ENCODE measurements at places on chromosomes 2 and 18.

GRCh38 chr18:53380063-53380639 lies 844.3 kb downstream of the MBD2 start:
- DNase-seq: peak; percentile 66

DNA sequence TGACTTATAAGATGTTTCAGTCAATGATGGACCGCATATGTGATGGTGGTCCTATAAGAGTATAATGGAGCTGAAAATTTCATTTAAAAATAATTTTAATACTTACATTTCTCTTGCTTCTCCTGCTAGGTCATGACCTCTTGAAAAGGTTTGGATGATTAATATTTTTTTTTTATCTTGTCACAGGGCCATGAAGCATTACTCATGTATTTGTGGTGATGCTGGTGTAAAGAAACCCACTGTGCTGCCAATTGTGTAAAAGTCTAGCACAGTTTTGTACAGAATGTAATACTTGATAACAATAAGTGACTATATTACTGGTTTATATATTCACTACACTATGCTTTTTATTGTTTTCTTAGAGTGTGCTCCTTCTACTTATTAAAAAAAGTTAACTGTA lies 124.2 kb upstream of the CELF4 start:
- no peak for DNase-seq

- no peak for DNase-seq
Observed at GRCh38 chr2:23522726-23523372, 137.9 kb downstream of the KLHL29 start.

GRCh38 chr2:54601339-54601738 lies 122.1 kb upstream of the EML6 start:
- DNase-seq: no peak

DNA sequence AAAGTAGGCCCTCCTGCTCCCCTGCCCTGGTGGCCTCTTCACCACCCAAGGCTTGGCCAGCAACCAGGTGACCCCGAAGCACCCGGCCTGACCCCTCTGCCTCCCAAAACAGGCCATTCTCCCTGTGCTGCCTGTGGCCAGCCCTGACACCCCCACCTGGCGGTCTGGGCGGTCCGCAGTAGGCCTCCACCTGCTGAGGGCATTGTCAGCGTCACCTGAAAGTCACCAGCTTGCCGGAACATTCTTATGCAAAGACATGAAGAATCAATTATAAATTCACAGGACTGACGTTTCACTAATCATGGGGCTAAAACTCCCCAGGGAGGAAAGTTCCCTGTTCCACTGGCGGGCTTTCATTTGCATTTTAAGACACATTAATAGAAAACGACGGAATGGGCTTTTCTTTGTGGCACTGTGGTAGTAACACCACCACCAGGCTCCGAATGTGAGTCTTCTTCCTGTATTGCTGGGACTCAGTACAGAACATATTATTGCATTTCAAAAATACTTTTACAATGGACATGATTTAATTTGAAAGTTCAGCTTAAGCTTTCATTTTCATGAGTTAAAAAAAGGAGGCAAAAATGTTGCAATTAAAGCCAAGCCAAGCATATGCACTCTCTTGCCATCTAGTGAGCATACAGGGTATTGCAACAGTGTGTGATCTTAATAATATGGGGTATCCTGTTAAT lies 57.4 kb downstream of the ADI1 start:
- peak; percentile 82 for DNase-seq

- no peak for DNase-seq
Observed at GRCh38 chr2:220701115-220701514, 871.0 kb downstream of the EPHA4 start.

DNA sequence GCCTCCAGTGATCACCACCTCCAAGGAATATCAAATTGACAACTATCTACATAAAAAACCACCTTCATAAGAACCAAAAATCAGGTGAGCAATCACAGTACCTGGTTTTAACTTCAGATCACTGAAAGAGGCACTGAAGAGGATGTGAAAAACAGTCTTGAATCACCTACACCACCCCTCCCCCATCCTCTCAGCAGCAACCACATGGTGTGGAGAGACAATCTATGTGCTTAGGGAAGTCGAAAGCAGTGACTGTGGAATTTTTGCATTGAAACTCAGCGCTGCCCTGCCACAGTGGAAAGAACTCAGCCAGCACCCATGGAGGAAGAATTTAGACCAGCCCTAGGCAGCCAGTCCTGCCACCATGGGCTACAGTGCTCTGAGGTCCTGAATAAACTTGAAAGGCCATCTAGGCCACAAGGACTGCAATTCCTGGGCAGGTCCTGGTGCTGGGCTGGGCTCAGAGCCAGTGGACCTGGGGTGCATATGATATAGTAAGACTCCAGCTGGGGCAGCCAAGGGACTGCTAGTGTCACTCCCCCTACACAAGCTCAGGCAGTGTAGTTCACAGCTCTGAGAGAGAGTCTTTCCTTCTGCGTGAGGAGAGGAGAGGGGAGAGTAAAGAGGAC lies 75.6 kb downstream of the ATL2 start:
- DNase-seq: peak; percentile 17

- no peak for DNase-seq
Observed at GRCh38 chr2:233503947-233504637, 62.5 kb downstream of the USP40 start.

DNA sequence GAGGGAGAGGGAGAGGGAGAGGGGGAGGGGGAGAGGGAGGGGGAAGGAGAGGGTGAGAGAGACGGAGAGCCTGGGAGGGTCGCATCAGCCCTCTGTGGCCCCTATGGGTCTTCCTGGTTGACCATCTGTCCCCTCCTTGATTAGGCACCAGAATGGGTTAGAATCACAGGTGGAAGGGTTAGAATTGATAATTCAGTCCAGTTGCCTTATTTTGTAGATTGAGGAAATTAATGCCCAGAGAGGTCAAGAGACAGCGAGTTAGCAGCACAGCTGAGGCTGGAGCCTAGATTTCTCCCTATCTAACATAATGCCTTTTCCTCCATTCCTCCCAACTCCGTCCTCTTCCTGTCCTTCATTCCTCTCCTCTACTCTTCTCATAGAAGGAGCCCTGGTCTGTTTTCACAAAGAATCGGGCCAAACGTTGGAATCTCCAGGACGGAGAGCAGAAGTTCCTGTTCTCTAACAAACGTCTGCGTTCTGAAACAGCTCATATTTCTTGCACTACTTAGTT lies 338 bp upstream of the THUMPD2 start:
- DNase-seq: peak; percentile 10

- DNase-seq: no peak
Observed at GRCh38 chr2:6933911-6934310, 16.7 kb downstream of the RNF144A start.

- DNase-seq: no peak
Observed at GRCh38 chr2:54834721-54835120, 111.3 kb downstream of the EML6 start.

GRCh38 chr18:23504720-23505119 lies 1.4 kb downstream of the RMC1 start:
- DNase-seq: no peak

DNA sequence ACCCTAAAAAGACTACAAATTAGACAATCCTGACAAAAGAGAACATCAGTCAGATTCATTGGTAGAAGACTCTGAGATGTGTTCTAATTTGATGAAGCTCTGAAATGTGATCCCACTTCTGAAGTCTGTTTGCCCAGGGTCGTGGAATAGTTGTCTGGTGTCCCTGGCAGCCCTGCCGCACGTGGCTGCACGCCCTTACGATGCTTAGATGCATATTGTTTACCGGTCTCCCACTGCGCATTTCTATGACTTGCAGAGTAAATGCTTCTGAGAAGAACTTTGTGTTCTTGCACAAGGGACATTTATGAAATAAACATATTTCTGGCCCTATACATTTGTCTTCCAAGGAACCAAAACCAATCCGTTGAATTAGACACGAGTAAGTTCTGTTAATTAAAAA lies 243.2 kb downstream of the BABAM2 start:
- DNase-seq: no peak

DNA sequence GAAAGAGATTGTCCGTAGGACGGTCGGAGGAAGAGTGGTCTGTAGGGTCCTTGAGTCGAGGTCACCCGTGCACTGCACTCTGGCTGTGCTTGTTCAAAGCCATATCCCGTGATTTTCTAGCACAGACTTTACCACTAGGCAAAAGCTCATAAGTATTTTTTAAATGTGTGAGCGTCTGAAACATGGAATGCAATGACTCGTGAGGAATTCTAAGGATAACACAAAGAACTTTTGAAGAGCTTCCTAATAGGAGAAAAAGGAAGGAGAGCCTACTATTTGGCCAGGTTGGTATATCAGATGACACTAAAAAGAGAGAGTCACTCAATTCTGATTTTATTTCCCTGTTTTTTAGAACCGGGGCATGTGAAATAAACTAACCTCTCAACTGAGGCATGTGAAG lies 68.3 kb downstream of the CD28 start:
- no peak for DNase-seq

GRCh38 chr18:32763293-32763692 lies 9.5 kb downstream of the KLHL14 start:
- no peak for DNase-seq

DNA sequence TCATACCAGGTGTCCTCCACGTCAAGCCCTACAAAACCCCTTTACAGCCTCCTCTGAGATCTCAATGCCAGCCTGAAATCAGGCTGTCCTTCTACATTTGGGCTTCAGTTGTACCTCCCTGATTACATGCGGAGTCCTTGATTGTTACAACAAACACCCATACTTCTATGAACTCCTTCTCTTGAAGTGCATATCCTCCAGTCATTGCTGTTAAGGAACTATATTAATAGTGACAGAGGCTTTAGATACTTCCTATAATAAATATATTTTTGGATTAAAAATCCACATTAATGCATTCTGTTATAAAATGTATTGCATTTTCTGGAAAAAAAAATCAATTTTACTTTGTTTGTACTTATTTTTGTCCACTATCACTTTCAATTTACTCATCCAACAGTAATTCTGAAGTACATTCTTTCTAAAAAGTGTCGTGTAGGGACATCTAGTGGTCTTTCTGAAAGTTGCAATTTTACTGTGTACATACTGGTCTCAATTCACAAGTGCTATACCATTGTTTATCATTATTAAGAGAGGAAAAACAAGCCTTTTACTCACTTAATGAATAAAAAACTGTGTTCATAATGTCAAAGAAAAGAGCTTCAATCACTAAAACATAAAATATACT lies 316.4 kb downstream of the DSEL start:
- peak; percentile 86 for DNase-seq

DNA sequence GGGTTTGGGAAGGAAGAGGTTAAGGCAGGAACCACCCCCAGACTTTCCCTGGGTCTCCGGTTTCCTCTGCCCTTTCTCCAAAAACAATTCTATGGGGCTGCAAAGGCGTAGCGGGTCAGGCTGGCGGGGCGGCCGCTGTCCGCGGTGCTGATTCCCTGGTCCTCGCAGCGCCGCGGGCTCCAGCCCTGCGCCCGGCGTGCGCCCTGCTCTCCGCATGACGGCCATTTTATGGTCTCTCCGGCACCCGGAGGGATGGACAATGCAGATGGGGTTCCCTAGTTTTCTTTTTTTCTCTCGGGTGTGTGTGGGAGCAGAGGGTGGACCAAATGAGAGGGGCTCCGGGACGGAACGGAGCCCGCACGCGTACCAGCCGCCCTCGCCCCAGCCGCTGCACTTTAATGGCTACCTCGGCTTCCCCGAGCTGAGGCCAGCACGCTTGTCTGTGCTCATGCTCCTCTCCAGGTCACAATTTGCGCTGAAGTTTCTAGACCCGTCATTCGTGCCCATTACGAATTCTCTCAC lies 1.6 kb downstream of the ST8SIA3 start:
- peak; percentile 41 for DNase-seq

- peak; percentile 94 for DNase-seq
Observed at GRCh38 chr2:226660526-226660925, 139.1 kb downstream of the IRS1 start.

GRCh38 chr18:21599585-21600525 lies 649 bp downstream of the ESCO1 start:
- peak; percentile 12 for DNase-seq

DNA sequence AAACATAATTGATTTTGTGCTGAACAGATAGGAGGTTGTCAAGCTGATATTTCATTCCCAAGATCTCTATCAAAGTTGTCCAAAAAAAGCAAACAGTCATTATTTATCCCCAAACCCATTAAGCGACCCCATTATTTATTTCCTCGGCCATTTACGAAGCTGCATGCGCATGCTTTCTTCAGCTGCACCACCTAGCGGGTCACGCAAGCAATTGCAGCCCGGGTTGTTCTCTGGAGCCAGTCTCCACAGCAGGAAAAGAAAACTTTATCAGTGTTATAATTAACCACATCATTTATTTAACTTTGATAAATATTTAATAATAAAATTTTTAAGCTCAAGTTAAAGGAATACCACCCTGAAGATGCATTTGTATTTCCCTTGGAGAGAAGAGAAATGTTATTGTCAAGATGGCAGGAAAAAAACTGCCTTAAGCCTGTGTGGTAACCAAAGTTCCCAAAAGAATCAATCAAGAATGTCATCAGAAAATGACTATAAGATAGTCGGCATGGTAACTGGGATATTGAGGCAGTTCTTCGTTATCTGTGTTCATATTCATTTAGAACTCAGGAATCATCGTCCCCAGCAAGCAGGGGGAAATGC lies 304.7 kb downstream of the FBXO15 start:
- peak; percentile 74 for DNase-seq

DNA sequence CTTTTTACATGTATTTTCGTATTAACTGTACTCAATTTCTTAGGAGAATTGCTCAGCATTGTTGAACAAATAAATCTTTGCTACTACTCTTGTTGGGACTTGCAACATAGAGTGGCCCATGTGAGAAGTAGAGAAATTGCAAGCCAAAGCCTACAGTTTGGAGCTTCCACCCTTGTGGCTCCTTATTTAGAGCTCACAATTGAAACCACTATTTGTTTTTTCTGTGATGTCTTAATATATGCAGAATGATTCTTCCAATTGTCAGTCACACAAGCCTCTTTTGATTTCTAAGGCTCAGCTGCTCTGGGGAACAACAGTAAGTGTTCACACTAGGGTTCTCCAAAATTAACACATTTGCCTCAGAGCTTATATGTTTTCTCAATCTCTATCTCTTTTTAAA lies 60.2 kb upstream of the GALNT13 start:
- no peak for DNase-seq

DNA sequence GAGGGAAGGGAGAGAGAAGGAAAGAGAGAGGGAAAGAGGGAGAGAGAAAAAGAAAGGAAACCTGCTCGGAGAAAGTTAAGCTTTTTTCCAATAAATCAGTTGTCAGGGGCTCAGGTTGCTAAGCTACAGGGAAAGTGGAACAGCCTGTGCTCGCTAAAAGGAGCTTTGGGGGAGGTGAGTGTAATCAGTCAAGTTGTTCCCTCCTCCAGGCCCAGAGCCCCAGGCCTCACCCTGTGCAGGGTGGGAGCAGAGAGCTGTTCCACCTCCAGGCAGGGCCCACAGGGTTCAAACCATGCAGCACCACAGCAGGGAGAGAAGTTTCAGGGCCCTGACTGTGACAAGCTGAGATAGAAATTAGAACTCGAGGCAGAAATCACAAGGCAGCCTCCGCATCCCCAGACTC lies 56.4 kb upstream of the PPP1CB start:
- DNase-seq: no peak

GRCh38 chr2:163341426-163341825 lies 394.4 kb downstream of the FIGN start:
- DNase-seq: peak; percentile 63

- DNase-seq: no peak
Observed at GRCh38 chr2:126855606-126856005, 43.1 kb upstream of the TEX51 start.

GRCh38 chr18:48342581-48342980 lies 66.6 kb downstream of the ZBTB7C start:
- DNase-seq: no peak

- no peak for DNase-seq
Observed at GRCh38 chr2:170140561-170140960, 37.4 kb upstream of the MYO3B start.

GRCh38 chr18:24763765-24764513 lies 303.5 kb downstream of the HRH4 start:
- DNase-seq: no peak

GRCh38 chr18:25516747-25517498 lies 165.0 kb upstream of the ZNF521 start:
- DNase-seq: no peak
